ENCODE measurements at places on chromosomes 6 and 20. TPM values are rescaled to one million over a fixed set of nuclear protein-coding genes. Genes with fewer than 3 reads are reported as not detected.

GRCh38 chr6:4658486-4658885 is 117.7 kb upstream of the CDYL start:
- no peak overlapping the region for H3K4me3 ChIP-seq
- no peaks in the 10 kb centered on the region for H3K4me1 ChIP-seq
- no peaks in the 10 kb centered on the region for H3K36me3 ChIP-seq
- H3K27ac ChIP-seq, result no peak overlapping the region
- no peaks in the 10 kb centered on the region for H3K27me3 ChIP-seq
- DNase-seq, result no peak

- H3K4me1 ChIP-seq, result peaks cover 28% of the 10 kb centered on the region
- H3K27me3 ChIP-seq, result no peaks in the 10 kb centered on the region
- peak overlapping the region; percentile 58 for H3K27ac ChIP-seq
These were observed 53.4 kb downstream of the STK4 start for GRCh38 chr20:45019762-45020123.

DNA sequence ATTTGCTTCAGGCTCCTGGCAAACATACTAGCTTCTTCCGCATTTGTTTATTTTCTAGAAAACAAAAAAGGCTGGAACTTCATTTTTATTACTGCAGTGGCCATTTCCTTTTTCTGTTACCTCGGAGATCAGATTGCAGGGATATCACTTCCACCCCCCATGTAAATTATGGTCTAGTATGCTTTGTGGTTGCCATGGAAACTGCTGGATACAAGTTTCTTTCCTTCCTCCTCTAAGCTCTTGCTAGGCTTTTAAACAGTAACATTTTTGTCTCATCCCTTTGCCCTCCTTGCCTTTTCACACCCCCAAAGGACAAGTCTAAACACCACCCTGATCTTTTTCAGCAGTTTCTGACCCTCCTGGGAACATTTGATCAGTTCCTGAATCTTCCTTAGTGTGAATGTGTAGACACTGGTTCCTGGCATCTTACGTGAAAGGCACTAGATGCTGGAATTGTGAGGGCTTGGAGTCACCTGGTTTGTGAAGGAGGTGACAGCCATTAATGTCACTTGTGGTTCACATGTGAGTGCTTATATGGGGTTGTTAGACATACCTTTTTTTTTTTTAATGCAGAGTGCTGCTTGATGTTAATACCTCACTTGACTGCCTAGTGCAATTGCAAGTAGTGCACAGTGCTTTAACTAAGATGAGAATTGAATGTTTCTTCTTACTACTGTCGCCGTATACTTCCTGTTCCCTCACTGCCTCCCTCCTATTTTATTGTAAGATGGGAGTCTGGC is 181.6 kb downstream of the JARID2 start:
- no peak for DNase-seq
- H3K36me3 ChIP-seq, result no peaks in the 10 kb centered on the region
- H3K4me3 ChIP-seq, result no peak overlapping the region
- H3K27me3 ChIP-seq, result no peaks in the 10 kb centered on the region
- no peak overlapping the region for H3K27ac ChIP-seq

Gene PTCRA
- polyA plus RNA-seq, result not detected

Gene NCOA3
- polyA plus RNA-seq, result 8.3 TPM

GRCh38 chr6:42075159-42075838 is 25.0 kb downstream of the TAF8 start:
- peak; percentile 78 for DNase-seq
- no peak overlapping the region for H3K27ac ChIP-seq
- H3K4me3 ChIP-seq, result no peak overlapping the region
- H3K27me3 ChIP-seq, result no peaks in the 10 kb centered on the region
- no peaks in the 10 kb centered on the region for H3K4me1 ChIP-seq
- H3K36me3 ChIP-seq, result peaks cover 32% of the 10 kb centered on the region

- no peak overlapping the region for H3K4me3 ChIP-seq
- DNase-seq, result peak; percentile 39
- H3K27me3 ChIP-seq, result no peaks in the 10 kb centered on the region
- H3K36me3 ChIP-seq, result no peaks in the 10 kb centered on the region
These were observed 154.9 kb downstream of the DLL1 start for GRCh38 chr6:170135821-170136471.

- H3K4me3 ChIP-seq, result no peak overlapping the region
- no peaks in the 10 kb centered on the region for H3K36me3 ChIP-seq
- no peak overlapping the region for H3K27ac ChIP-seq
- no peak for DNase-seq
These were observed 25.3 kb downstream of the EDN1 start for GRCh38 chr6:12315292-12316081.

Gene SMPDL3A
- polyA plus RNA-seq, result 2.0 TPM

Measured in SK-N-SH (cell line).